ENCODE measurements at places on chromosomes 2 and 18.

DNA sequence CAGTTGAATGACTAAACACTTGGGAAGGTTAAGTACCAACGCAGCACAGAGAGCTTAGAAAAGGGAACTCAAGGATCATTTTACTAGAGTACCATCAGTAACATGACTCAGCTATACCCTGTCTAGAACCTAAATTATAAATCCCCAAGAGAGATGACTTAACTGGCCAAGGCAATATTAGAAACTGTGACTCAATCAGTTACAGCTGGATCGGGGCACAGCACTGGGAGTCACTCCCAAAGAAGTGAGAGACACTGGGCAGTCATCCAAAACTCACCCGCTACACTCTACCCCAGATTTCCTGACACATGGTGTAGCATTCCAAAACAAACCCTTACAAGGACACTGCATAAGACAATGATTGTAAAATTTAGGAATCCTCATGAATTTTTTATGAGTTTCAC, 17.7 kb downstream of the IWS1 start:
- no peak for DNase-seq

DNA sequence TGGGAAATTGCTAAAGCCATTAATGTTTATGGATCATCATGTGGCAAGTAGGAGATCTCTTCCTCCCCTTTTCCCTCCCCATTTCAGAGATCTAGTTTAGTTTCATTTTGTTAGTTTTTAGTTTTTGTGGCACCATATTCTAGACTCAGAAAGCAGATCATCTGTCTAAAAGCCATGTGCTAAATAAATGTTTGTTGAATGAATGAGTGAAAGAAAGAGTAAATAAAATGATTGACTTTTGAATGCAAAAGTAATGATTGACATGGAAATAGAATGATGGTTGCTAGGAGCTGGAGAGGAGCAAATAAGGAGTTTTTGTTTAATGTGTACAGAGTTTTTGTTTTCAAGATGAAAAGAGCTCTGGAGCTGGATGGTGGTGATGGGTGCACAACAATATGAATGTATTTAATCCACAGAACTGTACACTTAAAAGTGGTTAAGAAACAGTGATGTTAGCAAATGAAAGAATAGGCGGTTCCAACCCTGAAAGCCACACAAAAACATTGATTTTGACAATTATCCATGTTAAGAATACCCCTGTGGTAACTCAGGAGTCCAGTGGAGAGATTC, 23.6 kb downstream of the TMEM178A start:
- DNase-seq, result no peak

- DNase-seq, result no peak
Measured at GRCh38 chr2:38485734-38486133, 108.7 kb upstream of the ATL2 start.

- no peak for DNase-seq
Measured at GRCh38 chr18:35490894-35491699, 6.7 kb downstream of the INO80C start.
